Ovary (tissue), 10 donors: ENCODE measurements at places on chromosomes 2 and 18. TPM values are rescaled to one million over a fixed set of nuclear protein-coding genes. Genes with fewer than 3 reads are reported as not detected.

GRCh38 chr18:74456349-74457042, 612 bp downstream of the DIPK1C start:
- no peaks in the 10 kb centered on the region for H3K4me1 ChIP-seq
- H3K27ac ChIP-seq = no peak overlapping the region
- no peaks in the 10 kb centered on the region for H3K27me3 ChIP-seq
- no peak overlapping the region for H3K4me3 ChIP-seq

DNA sequence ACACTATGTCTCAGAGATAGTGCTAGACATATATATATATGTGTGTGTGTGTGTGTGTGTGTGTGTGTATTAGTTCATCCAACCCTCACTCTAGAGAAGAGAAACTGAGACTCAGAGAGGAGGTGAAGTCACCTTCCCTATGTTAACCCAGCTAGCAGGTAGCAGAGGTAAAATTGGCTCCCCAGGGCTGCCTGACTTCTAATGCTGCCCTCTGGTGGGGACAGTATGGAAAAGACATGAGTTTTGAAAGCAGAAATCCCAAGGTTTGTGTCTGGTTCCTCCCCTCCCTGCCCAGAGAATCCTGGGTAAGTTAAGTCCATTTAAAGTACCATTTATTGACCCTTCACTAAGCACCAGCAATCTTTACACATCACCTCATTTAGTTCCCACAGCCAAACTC, 137.7 kb downstream of the THNSL2 start:
- no peaks in the 10 kb centered on the region for H3K4me1 ChIP-seq
- H3K27ac ChIP-seq = no peak overlapping the region
- no peaks in the 10 kb centered on the region for H3K27me3 ChIP-seq
- no peak for DNase-seq

- H3K27me3 ChIP-seq = no peaks in the 10 kb centered on the region
- no peak for DNase-seq
- H3K4me1 ChIP-seq = no peaks in the 10 kb centered on the region
- no peak overlapping the region for H3K27ac ChIP-seq
- no peak overlapping the region for H3K4me3 ChIP-seq
These were observed 123.6 kb downstream of the LRATD1 start for GRCh38 chr2:14756122-14756541.

- H3K36me3 ChIP-seq = no peaks in the 10 kb centered on the region
- no peaks in the 10 kb centered on the region for H3K4me1 ChIP-seq
- DNase-seq = no peak
- H3K27me3 ChIP-seq = no peaks in the 10 kb centered on the region
These were observed 52.0 kb downstream of the HAUS1 start for GRCh38 chr18:46156124-46156745.

GRCh38 chr2:176574484-176575236, 305.4 kb downstream of the MTX2 start:
- H3K36me3 ChIP-seq = no peaks in the 10 kb centered on the region
- H3K27me3 ChIP-seq = no peaks in the 10 kb centered on the region
- H3K27ac ChIP-seq = no peak overlapping the region
- DNase-seq = no peak
- H3K4me1 ChIP-seq = no peaks in the 10 kb centered on the region
- no peak overlapping the region for H3K4me3 ChIP-seq

GRCh38 chr2:33810046-33810835, 211.1 kb upstream of the FAM98A start:
- H3K27ac ChIP-seq = no peak overlapping the region
- no peaks in the 10 kb centered on the region for H3K27me3 ChIP-seq
- no peak for DNase-seq

DNA sequence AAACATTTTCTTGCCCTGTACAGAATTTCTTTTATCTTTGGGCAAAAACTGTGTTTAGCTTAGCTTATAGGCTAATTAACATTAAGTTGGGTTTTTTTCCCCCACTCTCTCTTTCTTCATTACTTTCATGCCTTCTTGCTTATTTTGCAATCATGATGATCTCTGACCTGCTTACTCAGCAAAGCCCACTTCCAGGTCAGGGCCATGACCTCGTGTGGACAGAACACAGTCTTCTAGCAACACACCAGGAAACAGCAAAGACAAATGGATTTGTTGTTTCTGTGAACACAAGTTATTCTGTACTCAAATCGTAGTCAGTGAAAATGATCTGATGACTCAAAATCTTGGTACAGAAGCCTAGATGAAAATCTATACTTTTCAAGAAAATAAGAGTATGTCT, 60.7 kb downstream of the SPATS2L start:
- no peaks in the 10 kb centered on the region for H3K36me3 ChIP-seq
- peaks cover 4% of the 10 kb centered on the region for H3K4me1 ChIP-seq
- H3K27ac ChIP-seq = no peak overlapping the region
- H3K4me3 ChIP-seq = no peak overlapping the region
- H3K27me3 ChIP-seq = no peaks in the 10 kb centered on the region

DNA sequence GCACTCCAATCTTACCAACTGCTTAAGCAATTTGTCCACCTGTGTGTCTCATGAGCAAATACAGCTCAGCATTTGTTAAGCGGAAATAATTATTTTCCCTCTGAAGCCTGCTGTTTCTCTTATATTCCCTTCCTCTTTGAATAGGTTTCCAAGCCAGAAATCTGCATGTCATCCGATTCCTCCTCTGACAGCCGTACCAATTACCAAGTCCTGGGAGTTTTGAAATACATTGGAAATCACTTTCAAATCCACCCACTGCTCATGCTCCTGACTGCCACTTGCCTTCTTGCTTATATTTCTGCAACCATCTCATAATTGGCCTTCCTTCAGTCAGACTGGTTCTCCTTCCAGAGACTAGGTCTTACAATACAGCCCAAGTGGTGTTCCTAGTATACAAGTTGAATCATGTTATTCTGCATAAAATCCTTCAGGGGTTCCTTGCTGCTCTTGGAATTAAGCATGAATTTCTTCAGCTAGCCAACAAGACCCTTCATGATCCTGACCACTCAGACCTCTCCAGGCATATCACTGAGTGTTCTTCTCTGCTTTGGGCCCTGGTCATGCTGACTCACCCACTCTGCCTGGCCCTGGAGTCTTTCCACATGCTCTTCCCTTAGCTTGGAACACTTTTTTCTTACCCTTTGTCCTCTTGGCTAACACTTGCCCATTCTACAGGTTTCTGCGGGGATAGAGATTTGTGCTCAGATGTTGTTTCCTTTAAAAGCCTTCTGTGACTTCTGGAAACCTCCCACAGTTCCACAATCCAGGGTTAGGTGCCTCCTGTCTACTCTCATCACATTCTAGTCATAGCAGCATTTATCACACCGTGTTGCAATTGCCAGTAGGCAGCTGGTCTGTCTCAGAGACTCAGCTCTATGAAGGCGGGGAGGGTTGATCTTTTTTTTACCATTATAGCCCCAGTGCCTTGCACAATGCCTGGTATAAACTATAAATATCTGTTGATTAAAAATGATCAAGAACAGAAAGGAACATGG, 157.6 kb downstream of the ARL6IP6 start:
- H3K27ac ChIP-seq = no peak overlapping the region
- DNase-seq = no peak
- no peaks in the 10 kb centered on the region for H3K36me3 ChIP-seq
- no peaks in the 10 kb centered on the region for H3K4me1 ChIP-seq

- H3K27me3 ChIP-seq = no peaks in the 10 kb centered on the region
- H3K27ac ChIP-seq = no peak overlapping the region
- H3K4me3 ChIP-seq = no peak overlapping the region
- H3K4me1 ChIP-seq = no peaks in the 10 kb centered on the region
- H3K36me3 ChIP-seq = no peaks in the 10 kb centered on the region
These were observed 111.7 kb upstream of the ZEB2 start for GRCh38 chr2:144631636-144632035.

DNA sequence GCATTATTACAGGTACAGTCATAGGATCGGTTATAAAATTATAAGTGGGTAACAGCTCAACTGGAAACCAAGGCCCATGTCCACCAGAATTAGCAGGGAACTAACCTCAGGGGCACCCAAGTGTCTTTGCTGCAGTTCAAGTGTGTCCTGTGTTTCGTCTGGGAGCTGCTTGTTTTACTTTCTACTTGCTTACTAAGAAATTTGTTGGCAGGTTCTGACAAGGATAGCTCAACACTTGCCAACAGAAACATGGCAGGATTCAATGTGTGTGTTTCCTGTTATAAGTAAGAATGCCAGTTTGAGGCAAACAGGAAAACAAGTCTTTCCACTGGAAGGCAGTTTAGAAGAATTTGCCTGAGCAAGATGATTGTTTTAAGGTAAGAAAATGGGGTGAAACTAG, 104.5 kb downstream of the EPHA4 start:
- H3K4me3 ChIP-seq = no peak overlapping the region
- no peaks in the 10 kb centered on the region for H3K27me3 ChIP-seq
- no peaks in the 10 kb centered on the region for H3K36me3 ChIP-seq
- H3K27ac ChIP-seq = no peak overlapping the region
- DNase-seq = no peak

GRCh38 chr2:7133521-7133920, 216.3 kb downstream of the RNF144A start:
- H3K27ac ChIP-seq = no peak overlapping the region
- H3K4me1 ChIP-seq = no peaks in the 10 kb centered on the region
- no peak for DNase-seq
- H3K27me3 ChIP-seq = no peaks in the 10 kb centered on the region
- no peaks in the 10 kb centered on the region for H3K36me3 ChIP-seq
- no peak overlapping the region for H3K4me3 ChIP-seq

GRCh38 chr2:134139611-134140010, 114.3 kb upstream of the MGAT5 start:
- H3K4me3 ChIP-seq = no peak overlapping the region
- no peak overlapping the region for H3K27ac ChIP-seq
- H3K4me1 ChIP-seq = peaks cover 10% of the 10 kb centered on the region
- H3K36me3 ChIP-seq = no peaks in the 10 kb centered on the region
- no peaks in the 10 kb centered on the region for H3K27me3 ChIP-seq

GRCh38 chr18:77529492-77530176, 280.0 kb downstream of the GALR1 start:
- no peak overlapping the region for H3K4me3 ChIP-seq
- no peaks in the 10 kb centered on the region for H3K4me1 ChIP-seq
- H3K27ac ChIP-seq = no peak overlapping the region
- H3K27me3 ChIP-seq = no peaks in the 10 kb centered on the region
- DNase-seq = no peak
- no peaks in the 10 kb centered on the region for H3K36me3 ChIP-seq

- no peaks in the 10 kb centered on the region for H3K4me1 ChIP-seq
- no peak overlapping the region for H3K27ac ChIP-seq
- H3K36me3 ChIP-seq = no peaks in the 10 kb centered on the region
- no peak overlapping the region for H3K4me3 ChIP-seq
These were observed 24.4 kb upstream of the THOC1 start for GRCh38 chr18:292271-292670.

DNA sequence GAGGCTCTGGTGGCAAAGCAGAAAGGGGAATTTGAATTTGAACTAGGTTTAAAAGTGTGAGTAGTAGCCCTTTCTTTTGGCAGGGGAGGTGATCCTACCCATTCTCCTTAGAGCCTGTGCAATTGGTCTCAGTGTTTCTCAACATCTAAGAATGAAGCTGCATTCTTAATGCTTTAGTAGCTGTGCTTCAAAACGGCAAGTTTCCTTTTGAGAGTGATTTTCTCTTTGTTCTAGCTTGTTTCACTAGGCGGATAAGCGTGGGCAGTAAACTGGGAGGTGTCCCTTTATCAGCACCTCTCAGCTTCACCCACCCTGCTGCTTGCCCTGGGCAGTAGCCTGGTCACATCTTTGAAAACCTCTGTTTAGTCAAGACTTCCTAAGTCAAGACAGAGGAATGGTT, 6.7 kb downstream of the CRIM1 start:
- H3K4me3 ChIP-seq = no peak overlapping the region
- no peaks in the 10 kb centered on the region for H3K36me3 ChIP-seq
- DNase-seq = no peak
- peaks cover 14% of the 10 kb centered on the region for H3K4me1 ChIP-seq
- H3K27ac ChIP-seq = no peak overlapping the region

DNA sequence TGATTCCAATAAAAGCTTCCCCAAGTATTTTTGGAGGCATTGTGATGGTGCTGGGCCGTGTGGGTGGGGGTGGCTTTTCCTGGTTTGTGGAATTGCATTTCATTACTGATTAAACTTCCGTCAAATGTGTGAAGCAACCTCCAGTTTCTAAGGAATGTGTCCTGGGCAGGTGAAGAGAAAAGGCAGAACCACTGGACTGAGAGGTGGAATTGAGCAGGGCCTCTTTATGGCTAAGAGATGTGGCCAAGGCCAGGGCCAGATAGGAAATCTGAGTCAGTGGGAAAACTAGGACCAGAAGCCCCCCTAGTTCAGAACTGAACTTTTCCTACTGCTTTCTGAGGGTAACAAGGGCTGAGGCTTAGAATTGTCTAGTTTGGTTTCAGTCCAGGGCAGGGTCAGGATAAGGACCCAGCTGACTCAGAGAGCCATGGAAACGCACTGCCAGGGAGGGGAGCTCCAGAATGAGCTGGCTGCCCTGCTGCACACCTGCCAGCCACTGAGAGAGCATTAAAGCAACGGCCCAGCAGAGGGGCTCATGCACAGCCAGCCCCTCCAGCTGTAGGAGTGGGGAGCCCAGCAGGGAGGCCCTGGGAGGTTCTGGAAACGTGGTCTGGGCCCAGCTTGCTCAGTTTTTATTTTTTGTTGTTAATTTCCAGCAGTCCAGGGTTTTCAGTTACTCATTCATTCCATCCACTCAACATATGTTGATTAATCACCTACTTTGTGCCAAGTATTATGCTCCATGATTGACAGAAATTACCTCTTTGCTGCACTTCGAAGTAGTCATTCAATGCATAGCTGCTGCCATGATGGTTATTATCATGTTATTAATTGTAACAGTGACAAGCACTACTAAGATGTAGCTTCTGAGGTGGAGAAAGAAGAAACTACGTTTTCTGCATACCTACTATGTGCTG, 156.1 kb downstream of the MSH2 start:
- H3K36me3 ChIP-seq = no peaks in the 10 kb centered on the region
- H3K27me3 ChIP-seq = no peaks in the 10 kb centered on the region
- no peak overlapping the region for H3K27ac ChIP-seq
- no peak overlapping the region for H3K4me3 ChIP-seq
- no peak for DNase-seq

DNA sequence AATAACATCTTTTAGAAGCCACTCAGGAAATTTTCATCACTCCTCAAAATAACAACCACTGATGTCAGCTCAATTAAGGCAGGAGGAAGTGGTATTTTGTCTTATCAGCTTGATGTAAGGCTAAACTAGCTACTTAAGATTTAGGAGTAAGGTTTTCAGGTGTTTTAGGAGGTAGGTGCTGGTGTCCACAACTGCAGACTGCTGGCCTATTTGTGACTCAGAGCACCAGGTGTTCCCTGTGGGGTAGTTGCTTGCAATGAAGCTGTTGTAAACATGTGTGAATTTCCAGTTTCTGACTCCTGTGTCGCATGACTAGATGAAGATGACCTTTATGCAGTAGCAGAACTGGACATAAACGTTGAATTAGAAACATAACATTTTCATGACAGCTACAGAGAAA, 164.2 kb downstream of the THSD7B start:
- no peaks in the 10 kb centered on the region for H3K4me1 ChIP-seq
- no peak overlapping the region for H3K27ac ChIP-seq
- H3K4me3 ChIP-seq = no peak overlapping the region
- no peaks in the 10 kb centered on the region for H3K27me3 ChIP-seq
- no peaks in the 10 kb centered on the region for H3K36me3 ChIP-seq
- no peak for DNase-seq

Gene SLC30A3
- total RNA-seq = 0.34 TPM

Gene EVX2
- total RNA-seq = not detected

Gene ZBTB14
- 14.1 TPM for total RNA-seq

Gene CLIP4
- total RNA-seq = 54.4 TPM
